Fibroblast of skin of back (primary cell): ENCODE measurements at places on chromosomes 3 and 15.

DNA sequence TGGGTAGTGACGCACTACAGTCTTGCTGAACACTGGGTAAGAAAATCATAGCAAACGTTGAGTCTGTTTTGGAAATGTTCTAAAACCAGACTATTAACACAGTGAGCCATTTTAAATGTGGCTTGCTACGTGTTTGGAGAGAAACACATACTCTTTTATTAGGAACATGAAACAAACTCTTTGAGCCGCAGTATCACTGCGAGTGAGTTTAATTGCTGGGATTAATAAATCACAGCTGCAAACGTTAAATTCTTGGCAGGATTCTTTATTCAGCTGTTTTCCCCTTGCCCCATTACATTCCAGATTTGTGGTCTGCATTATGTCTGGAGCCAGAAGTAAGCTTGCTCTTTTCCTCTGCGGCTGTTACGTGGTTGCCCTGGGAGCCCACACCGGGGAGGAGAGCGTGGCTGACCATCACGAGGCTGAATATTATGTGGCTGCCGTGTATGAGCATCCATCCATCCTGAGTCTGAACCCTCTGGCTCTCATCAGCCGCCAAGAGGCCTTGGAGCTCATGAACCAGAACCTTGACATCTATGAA, 33.6 kb downstream of the BTD start:
- DNase-seq: peak; percentile 67

GRCh38 chr15:99212406-99212805, 37.0 kb downstream of the TTC23 start:
- peak; percentile 83 for DNase-seq

DNA sequence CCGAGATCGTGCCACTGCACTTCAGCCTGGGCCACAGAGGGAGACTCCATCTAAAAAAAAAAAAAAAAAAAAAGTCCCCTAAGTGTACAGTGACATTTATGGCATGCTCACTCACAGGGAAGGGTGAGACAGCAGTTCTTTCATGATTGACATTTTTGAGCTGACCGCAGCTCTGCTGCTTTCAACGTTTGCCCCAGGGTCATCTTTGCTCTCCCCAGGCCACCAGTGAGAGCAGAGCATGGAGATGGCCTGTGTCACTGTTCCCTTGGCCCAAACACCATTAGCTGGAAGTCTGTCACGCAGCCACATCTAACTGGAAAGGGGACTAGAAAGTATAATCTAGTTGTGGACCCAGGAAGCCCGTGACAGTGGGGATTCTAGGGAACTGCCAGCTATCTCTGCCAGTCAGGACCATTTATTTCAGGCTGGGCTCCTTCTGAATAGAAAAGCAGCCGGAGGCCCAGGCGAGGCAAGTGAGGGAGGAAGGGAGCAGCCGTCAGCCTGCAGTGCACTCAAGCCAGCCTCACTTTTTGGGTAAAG, 193.4 kb upstream of the HES1 start:
- DNase-seq: no peak

- no peak for DNase-seq
These were observed 32.2 kb downstream of the RIOX2 start for GRCh38 chr3:97940034-97940433.

- DNase-seq: no peak
These were observed 1.7 kb downstream of the THSD4 start for GRCh38 chr15:71116942-71117341.

- no peak for DNase-seq
These were observed 22.4 kb downstream of the GJD2 start for GRCh38 chr15:34732430-34732829.

- no peak for DNase-seq
These were observed 21.5 kb downstream of the TKT start for GRCh38 chr3:53234130-53234840.

- no peak for DNase-seq
These were observed 175.9 kb downstream of the RPLP1 start for GRCh38 chr15:69628256-69629093.

DNA sequence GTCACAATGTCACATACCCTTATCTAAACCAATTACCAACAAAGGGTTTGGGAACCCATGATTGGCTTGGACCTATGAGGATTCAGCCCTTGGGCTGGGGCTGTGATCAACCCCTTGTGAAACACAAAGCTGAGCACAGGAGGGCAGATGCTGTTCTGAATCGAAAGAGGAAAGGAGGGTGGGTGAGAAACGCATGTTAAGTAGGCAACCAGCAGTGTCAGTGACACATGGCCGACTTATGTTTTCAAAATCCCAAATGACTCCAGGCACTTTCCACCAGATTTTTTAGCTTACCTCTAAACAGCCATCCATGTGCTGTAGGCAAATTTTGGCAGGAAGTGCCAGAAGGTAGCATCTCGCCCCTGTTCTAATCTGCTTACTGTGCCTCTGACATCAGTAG, 34.1 kb upstream of the KLHL25 start:
- no peak for DNase-seq

GRCh38 chr3:60081381-60082095, 1031.7 kb upstream of the CFAP20DC start:
- DNase-seq: no peak

GRCh38 chr3:169334991-169335390, 328.5 kb downstream of the MECOM start:
- DNase-seq: no peak

GRCh38 chr3:46187876-46188275, 20.2 kb downstream of the CCR1 start:
- peak; percentile 29 for DNase-seq

- peak; percentile 60 for DNase-seq
These were observed 32.4 kb downstream of the PEAK1 start for GRCh38 chr15:77387365-77388105.

- DNase-seq: peak; percentile 49
These were observed 25.6 kb downstream of the HACD2 start for GRCh38 chr3:123559040-123559861.

DNA sequence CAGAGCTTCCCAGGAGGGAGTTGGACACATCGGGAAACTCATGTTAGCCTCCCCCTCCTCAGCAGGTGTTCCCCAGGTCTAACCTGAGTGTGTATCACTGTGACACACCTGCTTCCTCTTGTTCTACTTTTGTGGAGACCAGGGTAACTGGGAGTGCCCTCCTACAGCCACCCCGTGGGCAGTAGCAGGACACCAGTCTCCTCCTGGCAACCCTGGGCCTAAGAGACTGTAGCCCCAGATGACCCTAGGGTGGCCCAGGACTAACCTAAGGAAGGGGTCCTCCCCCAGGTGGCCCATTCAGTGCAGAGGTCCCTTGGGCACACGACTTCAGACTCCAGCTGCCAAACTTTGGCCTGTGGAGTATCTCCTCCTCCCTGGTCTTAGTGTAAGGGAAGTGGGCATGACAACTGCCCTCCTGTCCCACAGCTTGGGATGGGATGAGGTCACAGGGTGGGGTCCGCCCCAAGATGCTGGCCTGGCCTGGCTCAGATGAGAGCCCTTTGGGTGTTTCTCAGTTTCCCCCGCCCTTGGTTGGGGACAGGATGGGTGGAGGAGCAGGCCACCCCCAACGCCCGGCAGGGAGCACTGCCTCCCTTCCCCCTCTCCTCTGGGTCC, 4.8 kb downstream of the CSK start:
- DNase-seq: no peak

DNA sequence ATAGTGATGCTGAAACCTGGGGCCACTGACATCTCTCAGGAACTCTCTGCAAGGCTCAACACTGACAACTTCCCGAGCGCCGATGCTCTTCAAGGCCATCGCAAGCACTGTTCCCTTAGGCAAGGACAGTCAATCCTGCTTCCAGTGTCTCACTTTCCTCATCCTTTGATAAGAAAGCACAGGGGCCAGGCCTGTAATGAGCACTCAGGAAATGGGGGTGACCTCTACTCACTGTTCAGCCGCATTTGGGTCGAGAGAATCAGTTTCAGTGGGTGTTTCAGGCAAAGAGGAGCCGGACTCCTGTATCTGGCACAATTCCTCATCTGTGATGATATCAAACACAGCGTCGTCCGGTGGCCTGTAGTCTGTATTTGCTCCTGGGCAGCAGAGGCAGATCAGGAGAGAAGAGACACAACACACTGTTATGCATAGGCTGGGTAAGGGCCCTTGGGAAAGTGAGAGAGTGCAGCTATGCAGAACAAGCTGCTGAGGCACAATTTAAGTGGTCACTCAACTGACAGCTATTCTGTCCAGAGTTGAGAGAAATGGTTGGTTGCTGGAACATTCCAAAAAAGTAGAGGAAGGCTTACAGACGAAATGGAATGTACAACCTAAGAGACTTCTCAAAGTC, 11.9 kb downstream of the CXCR6 start:
- DNase-seq: no peak
